ENCODE measurements at places on chromosomes 11 and 22.

DNA sequence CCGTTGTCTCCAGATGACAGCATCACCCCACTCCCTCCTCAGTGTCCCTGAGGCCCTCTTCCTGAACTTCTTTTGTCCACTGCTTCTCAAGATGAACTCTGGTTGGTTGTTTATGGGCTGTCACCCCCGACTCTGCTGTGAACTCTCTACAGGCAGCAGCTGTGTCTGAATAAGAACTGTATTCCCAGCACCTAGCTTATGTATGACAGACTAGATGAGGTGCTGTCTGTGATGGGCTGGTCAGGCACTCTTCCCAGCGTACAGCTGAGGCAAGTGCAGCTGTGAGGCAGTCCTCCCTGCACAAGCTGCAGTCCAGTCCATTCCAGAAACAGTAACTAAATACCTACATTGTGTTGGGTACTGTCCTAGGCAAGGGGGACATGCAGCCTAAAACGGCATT, 111.4 kb upstream of the PITPNB start:
- no peak for DNase-seq

DNA sequence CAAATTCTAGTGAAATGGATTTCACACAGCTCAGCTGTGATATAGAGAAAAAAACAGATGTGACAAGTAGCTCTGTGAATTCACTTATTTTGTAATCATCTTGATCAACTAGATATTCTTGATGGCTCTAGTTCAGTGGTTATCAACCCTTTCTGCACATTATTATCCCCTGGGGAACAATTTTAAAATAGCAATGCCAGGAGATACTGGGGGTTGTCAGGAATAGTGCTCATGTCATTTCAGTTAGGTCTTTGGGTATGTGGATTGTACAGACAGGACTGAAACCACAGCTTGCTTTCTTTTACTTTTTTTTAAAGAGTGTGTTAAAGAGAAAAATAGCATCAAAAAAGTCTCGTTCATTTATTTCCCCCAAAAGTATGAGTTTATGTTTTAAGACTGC, 269.0 kb upstream of the PDGFD start:
- DNase-seq = no peak

DNA sequence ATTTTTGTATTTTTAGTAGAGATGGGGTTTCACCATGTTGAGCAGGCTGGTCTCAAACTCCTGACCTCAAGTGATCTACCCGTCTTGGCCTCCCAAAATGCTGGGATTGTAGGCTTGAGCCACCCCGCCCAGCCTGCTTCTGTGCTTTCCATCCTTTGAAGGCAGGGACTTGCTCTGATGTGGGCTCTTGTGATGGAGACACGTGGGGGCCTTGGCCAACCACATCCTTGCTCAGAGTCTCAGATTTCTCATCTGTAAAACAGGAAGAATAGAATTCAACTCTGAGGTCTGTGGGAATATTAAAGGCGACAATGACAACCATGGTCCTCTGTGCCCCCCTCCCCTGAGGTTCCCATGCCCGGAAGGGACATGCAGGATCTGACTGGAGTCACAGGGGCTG, 3.8 kb upstream of the GGA1 start:
- DNase-seq = no peak

GRCh38 chr11:69807106-69807815, 12.0 kb downstream of the FGF3 start:
- DNase-seq = no peak

DNA sequence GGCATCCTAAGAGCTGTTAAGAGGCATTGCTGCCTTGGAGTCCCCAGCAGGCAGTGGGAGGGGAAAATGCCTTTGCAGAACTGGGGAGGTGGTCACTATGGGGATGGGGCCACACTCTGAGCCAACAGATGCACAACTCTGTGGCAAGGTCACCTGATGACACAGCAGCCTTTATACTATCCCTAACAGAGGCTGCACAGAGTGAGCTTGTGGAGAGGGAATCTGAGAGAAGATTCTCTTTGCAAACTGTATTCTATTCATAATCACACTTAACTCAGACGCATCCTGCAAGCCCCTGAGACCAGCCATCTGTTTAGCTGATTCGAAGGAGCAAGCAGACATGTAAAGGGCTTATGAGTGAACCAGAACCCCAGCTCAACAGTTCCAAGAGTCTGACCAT, 49.0 kb upstream of the TTC12 start:
- no peak for DNase-seq

DNA sequence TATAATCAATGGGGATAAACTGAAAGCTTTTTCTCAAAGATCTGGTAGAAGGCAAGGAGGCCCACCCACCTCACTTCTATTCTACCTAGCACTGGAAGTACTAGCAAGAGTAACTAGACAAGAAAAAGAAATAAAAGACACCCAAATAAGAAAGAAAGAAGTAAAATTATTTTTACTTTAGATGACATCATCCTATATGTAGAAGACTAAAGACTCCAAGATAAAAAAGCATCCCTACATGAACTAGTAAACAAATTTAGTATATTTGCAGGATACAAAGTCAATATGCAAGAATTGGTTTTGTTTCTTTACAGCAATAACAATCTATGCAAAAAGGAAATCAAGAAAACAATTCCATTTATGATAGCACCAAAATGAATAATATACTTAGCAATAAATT, 201.5 kb upstream of the KIRREL3 start:
- no peak for DNase-seq

DNA sequence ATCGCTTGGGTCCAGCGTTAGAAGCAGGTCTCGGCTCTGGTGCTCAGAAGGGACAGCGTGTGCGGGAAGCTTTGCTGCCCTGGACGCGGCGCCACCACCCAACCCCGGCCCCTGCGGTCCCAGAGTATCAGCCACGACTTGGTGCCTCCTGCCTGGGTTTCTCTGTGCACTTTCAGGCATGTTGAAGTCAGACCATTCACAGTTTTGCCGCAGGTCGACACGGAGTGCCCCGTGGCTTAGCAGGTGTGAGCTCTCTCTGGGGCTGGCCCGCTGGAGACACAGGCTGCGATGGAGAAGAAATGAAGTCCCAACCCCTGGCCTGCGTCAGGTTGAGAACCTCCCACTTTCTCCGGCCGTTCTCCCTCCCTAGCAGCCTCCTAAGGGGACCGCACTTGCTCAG, 494.5 kb downstream of the BRD1 start:
- DNase-seq = no peak

DNA sequence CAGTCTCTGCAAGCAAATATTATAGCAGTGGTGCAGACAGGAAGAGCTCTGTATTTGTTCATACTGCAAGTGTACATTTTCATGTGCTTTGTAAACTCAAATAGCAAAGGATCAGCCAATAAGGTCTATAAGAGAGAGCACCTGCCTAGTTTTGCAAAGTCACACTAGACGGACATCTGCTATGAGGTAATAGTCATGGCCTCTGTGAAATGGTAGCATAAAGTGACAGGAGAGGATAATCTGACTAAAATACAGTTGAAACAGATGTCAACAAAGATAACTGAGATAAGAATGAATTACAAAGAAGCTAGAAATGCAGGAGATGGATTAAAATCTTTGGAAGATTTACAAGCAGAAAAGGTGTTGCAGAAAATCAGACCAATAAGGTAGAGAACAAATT, 70.6 kb upstream of the SPON1 start:
- DNase-seq = no peak

- peak; percentile 65 for DNase-seq
Measured at GRCh38 chr11:124758355-124759265, 3.5 kb downstream of the ESAM start.

GRCh38 chr22:43447380-43447779, 35.6 kb downstream of the MPPED1 start:
- no peak for DNase-seq

GRCh38 chr11:94120946-94121345, 7.7 kb upstream of the PANX1 start:
- no peak for DNase-seq

DNA sequence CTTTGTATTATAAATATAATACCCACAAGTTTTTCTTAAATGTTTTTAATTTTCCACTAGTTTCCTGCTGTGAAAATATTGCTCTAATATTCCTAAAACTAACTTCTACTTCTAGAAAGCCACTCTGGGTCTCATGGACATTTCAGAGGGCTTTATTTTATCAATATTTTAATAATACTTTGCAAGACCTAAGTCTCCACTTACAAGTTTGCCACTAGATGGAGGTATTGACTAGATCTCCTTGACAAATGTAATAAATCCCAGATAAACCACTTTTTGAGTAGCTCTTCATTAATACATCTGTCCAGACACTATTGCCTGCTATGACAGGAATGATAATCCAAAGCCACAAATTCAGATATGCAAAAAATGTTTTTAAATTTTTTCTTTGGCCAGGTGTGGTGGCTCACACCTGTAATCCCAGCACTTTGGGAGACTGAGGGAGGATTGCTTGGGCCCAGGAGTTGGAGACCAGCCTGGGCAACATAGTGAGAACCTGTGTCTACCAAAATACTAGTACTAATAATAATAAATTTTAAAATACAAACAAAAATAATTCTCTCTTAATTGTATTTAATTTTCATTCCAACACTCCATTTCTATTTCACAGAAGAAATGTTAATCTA, 3.5 kb upstream of the ACAT1 start:
- DNase-seq = no peak

DNA sequence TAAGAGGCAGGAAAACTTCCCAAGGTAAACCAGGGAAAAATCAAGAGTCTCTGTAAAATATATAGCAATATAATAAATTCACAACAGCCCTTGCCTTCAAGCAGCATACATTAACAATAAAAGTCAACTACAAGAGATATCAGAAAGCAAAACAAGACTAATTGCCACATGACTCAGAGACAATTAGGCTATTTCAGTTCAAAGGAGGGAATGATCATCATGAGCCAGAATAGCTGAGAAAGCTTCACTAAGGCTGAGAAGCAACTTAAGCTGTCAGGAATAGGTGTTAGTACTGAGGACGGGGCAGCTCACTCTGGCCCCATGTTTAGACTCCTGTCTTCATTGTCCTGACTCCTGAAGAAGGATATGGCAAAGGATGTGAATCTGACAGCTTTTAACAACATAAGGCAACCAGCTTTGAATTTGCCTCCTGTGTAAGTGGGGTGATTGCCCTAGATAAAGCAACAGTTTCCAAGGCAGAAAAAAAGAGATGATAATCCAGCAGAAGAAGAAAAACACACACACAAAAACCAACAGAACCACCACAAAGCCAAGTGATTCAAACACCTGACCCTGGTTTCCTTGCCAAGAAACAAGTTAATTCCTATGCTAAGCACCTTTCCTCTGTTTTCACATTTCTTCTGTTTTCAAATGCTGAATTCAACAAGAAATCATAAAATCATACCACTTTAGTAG, 60.8 kb downstream of the SIK3 start:
- DNase-seq = no peak

DNA sequence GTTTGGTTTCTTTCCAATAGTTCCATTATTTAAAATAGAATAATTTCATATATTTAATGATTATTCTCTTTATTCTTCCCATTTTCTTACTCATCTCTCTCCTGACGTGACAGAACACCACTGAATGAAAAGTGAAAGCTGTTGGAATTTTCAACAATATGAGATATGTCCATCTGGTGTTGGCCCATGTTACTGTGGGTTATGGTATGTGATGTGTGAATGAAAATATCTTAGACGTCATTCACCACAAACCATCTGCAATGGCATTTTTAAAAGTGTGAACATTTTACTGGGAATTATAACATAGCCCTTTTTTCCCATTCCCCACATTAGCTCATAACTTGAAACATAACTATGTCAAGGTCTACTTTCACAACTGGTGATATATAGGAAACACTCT, 11.3 kb upstream of the OR5M1 start:
- DNase-seq = no peak

DNA sequence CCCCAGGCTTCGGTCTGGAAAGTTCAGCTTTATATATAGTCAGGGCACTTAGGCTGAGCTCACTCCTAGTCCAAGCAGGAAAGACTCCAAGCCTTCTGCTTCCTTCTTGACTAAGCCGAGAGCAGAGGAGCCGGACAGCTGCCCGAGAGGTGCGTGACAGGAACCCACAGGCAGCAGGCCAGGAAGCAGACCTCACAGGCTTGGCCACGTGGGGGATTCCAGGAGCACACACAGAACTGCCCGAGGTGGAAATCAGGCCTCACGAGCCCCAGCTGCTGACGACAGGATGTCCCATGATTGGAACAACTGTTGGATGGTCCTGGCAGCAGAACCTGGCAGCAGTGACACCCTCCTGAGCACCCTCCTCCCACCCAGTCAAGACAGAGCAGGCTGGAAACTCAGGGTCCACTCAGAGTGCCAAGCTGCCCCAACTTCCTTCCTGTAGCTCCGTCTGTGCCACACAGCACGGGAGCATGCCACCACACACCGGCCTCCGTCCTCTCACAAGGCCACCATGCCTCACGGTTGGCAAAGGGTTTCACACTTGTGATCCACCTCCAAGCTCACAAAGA, 5.4 kb downstream of the PLA2G6 start:
- peak; percentile 74 for DNase-seq

- DNase-seq = no peak
Measured at GRCh38 chr11:34037016-34037415, 14.5 kb upstream of the CAPRIN1 start.

- DNase-seq = no peak
Measured at GRCh38 chr22:39502789-39503409, 809 bp downstream of the MIEF1 start.

GRCh38 chr11:134398079-134398444, 14.0 kb downstream of the B3GAT1 start:
- no peak for DNase-seq

DNA sequence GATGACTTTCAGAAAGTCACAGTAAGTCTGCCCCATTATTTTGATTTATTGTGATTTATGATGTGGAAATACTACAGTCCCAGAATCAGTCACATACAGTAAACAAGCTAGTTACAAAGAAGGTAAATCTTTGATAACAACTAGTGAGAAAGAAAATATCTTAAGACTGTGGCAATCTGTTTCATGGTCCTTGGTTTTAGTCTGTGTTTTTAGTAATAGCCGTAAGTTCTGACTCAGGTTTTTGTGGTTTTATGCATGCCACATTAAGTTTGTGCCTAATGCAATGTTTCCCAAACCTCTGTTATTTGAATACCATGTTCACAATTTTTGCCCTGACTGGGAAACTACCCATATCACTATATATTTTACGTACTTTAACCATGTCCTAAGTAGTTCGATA, 6.7 kb downstream of the CEP295 start:
- DNase-seq = no peak

- DNase-seq = peak; percentile 25
Measured at GRCh38 chr11:19577976-19578619, 134.5 kb upstream of the NAV2 start.

DNA sequence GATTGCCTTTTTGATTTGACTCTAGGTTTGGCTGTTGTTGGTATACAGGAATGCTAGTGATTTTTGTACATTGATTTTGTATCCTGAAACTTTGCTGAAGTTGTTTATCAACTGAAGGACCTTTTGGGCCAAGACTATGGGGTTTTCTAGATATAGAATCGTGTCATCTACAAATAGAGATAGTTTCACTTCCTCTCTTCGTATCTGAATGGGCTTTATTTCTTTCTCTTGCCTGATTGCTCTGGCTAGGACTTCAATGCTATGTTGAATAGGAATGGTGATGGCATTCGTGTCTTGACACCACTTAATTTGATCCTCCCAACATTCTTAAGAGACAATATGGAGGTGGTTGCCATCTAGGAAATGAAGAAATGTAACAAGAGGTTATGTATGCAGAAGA, 388.1 kb upstream of the API5 start:
- DNase-seq = no peak

Data from adrenal gland (tissue), 19 donors.